Naive B cell (primary cell): ENCODE measurements at places on chromosomes 4 and X. TPM values are rescaled to one million over a fixed set of nuclear protein-coding genes. Genes with fewer than 3 reads are reported as not detected.
A peak's percentile ranks its signal among the peaks of the same experiment; 100 is the strongest.

DNA sequence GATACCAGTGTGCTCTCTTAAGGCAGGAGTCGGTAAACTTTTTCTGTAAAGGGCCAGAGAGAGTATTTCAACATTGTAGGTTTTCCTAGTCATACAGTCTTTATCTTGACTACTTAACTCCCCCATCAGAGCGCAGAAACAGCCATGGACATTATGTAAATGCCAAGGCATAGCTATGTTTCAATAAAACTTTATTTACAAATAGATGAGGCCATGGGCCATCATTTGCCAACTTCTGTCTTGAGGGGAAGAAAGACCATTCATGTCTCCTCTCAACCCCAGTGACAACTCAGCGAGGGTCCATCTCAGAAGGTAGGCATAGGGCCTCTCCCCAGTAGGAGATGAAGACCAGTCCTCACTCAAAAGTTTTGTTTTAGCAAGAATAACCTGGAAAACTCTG is 301.3 kb downstream of the FBXW7 start:
- no peaks in the 10 kb centered on the region for H3K36me3 ChIP-seq
- H3K27ac ChIP-seq = no peak overlapping the region
- H3K27me3 ChIP-seq = no peaks in the 10 kb centered on the region
- H3K4me3 ChIP-seq = no peak overlapping the region

GRCh38 chr4:101439926-101440325 is 92.6 kb upstream of the PPP3CA start:
- no peak overlapping the region for H3K4me3 ChIP-seq
- no peaks in the 10 kb centered on the region for H3K36me3 ChIP-seq
- DNase-seq = no peak
- H3K4me1 ChIP-seq = peaks cover 4% of the 10 kb centered on the region

GRCh38 chr4:124943938-124944337 is 231.4 kb upstream of the ANKRD50 start:
- H3K4me3 ChIP-seq = no peak overlapping the region
- no peaks in the 10 kb centered on the region for H3K4me1 ChIP-seq
- H3K27ac ChIP-seq = no peak overlapping the region

- H3K27ac ChIP-seq = no peak overlapping the region
- DNase-seq = no peak
- H3K4me1 ChIP-seq = peaks cover 6% of the 10 kb centered on the region
- H3K27me3 ChIP-seq = no peaks in the 10 kb centered on the region
- no peaks in the 10 kb centered on the region for H3K36me3 ChIP-seq
- H3K4me3 ChIP-seq = no peak overlapping the region
Observed at GRCh38 chrX:49257074-49257790, 7.3 kb downstream of the FOXP3 start.

- H3K4me1 ChIP-seq = peaks cover 60% of the 10 kb centered on the region
- DNase-seq = no peak
- no peak overlapping the region for H3K27ac ChIP-seq
- H3K4me3 ChIP-seq = no peak overlapping the region
Observed at GRCh38 chrX:1496076-1496475, 40.9 kb downstream of the P2RY8 start.

- H3K4me1 ChIP-seq = no peaks in the 10 kb centered on the region
- no peak for DNase-seq
- H3K27ac ChIP-seq = no peak overlapping the region
Observed at GRCh38 chr4:91345632-91346031, 958.1 kb upstream of the GRID2 start.

GRCh38 chr4:11698846-11699590 is 270.3 kb upstream of the HS3ST1 start:
- H3K4me1 ChIP-seq = no peaks in the 10 kb centered on the region
- H3K36me3 ChIP-seq = peaks cover 1% of the 10 kb centered on the region
- H3K4me3 ChIP-seq = no peak overlapping the region
- H3K27ac ChIP-seq = no peak overlapping the region
- H3K27me3 ChIP-seq = peaks cover 5% of the 10 kb centered on the region

GRCh38 chrX:23317799-23318724 is 16.6 kb upstream of the PTCHD1 start:
- no peaks in the 10 kb centered on the region for H3K36me3 ChIP-seq
- H3K27me3 ChIP-seq = peaks cover 3% of the 10 kb centered on the region

- no peaks in the 10 kb centered on the region for H3K27me3 ChIP-seq
- no peaks in the 10 kb centered on the region for H3K4me1 ChIP-seq
- H3K27ac ChIP-seq = no peak overlapping the region
- DNase-seq = no peak
- no peak overlapping the region for H3K4me3 ChIP-seq
Observed at GRCh38 chr4:138485498-138485897, 243.3 kb upstream of the SLC7A11 start.

DNA sequence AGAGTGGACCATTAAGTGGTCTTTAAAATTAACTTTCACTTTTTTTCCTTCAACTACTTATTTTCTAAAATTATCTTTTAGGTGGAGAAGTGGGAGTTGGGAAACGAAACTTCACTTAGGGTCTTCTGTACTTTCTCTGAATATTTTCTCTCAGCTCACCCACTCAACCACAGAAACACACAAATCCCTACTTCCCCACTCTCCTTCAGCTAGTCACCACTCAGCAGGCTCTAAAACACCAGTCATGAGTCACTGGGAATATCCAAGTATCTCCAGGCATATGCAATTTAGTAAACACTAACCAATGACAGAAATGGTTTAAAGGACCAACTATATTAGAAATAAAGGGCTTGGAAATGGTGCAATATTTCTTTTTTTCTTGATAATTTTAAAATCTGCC is 153.0 kb upstream of the RPS6KA6 start:
- H3K27ac ChIP-seq = no peak overlapping the region
- H3K4me1 ChIP-seq = no peaks in the 10 kb centered on the region
- H3K27me3 ChIP-seq = no peaks in the 10 kb centered on the region
- DNase-seq = no peak
- H3K36me3 ChIP-seq = no peaks in the 10 kb centered on the region
- H3K4me3 ChIP-seq = no peak overlapping the region

DNA sequence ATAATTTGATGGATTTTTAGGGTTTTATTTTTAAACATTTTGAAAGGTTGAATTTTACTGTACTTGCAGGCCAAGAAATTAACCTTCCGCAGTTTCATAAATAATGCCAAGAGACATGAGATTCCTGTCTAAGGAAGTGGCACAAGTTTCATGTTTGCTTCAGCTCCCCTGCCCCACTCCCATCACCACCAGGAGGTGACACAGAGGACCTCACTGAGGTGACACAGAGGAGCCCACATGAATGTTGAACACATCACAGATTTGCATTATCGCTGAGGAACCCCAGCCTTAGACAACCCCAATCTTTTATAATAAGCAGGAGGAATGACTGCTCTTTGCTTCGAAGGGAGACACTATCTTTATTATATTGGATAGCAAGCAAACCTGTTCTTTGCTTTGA is 491.4 kb upstream of the ATOH1 start:
- H3K4me1 ChIP-seq = no peaks in the 10 kb centered on the region
- no peak overlapping the region for H3K27ac ChIP-seq
- no peak for DNase-seq
- H3K36me3 ChIP-seq = no peaks in the 10 kb centered on the region
- no peaks in the 10 kb centered on the region for H3K27me3 ChIP-seq

- peaks cover 9% of the 10 kb centered on the region for H3K27me3 ChIP-seq
- H3K36me3 ChIP-seq = peaks cover 9% of the 10 kb centered on the region
- H3K4me3 ChIP-seq = no peak overlapping the region
- H3K27ac ChIP-seq = no peak overlapping the region
- H3K4me1 ChIP-seq = peaks cover 13% of the 10 kb centered on the region
Observed at GRCh38 chr4:26367811-26368210, 47.0 kb downstream of the RBPJ start.

DNA sequence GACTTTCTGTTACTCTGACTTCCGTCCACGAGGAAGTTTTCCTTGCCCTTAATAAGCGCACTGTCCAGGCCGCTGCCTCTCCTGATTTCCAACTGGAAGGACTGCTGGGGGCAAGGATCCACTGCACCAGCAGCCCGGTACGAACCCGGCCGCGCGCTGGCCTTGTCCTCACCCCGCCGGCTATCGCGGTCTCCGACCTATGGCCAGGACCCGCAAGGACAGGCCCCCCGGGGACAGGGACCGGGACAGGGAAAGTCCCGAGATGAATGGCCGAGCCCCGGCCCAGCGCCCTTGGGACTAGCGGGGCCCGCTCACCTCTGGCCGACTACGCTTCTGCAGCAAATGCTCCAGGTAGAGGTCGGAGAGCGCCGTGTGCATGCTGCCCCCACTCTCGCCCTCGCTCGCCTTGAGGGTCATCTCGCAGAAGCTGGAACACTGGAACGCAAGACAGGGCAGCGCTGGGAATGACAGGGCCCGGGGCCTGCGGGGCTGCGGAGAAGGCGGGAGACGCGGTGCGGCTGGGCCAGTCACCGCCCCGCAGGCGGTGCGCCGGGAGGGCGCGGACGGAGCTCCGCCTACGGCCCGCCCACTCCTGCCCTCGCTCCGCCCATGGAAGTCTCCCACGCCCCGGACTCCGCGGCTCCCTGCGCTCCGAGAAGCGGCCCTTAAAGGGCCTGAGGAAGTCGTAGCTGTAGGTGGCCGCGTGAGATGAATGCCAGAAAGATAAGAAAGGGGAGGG is at the start of gene MPP1:
TSS of gene MPP1 (minus strand) at position 529 of the 739 bp plus-strand sequence. CDS start at position 417, 112 bp downstream.
- H3K4me1 ChIP-seq = peaks cover 12% of the 10 kb centered on the region
- peak within 1 kb of the TSS; percentile 89 for H3K4me3 ChIP-seq

DNA sequence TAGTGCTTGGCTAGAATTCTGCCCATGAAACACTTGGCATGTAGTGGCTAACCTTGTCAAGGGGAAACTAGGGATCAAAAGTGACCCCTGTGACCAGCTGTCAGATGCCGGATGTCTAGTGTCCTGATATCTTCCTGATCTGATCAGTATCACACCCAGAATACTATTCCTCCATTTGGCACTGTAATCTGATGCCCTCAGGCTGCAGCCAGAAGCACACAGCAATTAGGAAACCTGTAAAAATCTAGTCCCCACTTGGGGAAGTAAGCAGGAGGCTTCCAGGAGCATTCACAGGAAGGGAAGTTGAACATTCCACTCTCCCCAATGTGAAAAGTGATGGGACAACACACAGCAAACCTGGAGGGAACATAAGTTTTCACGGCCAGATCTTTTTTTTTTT is 125.1 kb downstream of the HS6ST2 start:
- H3K27me3 ChIP-seq = peaks cover 9% of the 10 kb centered on the region
- H3K4me1 ChIP-seq = no peaks in the 10 kb centered on the region
- H3K4me3 ChIP-seq = no peak overlapping the region
- no peak for DNase-seq
- no peaks in the 10 kb centered on the region for H3K36me3 ChIP-seq
- no peak overlapping the region for H3K27ac ChIP-seq

- no peaks in the 10 kb centered on the region for H3K4me1 ChIP-seq
- no peaks in the 10 kb centered on the region for H3K36me3 ChIP-seq
- no peak for DNase-seq
- no peak overlapping the region for H3K27ac ChIP-seq
Observed at GRCh38 chrX:119971184-119971583, 27.6 kb upstream of the NKAP start.

MAGEB10 gene
- polyA plus RNA-seq = not detected

GAGE2A gene
- polyA plus RNA-seq = not detected

CNGA1 gene
- not detected for polyA plus RNA-seq

ZNF185 gene
- 1.5 TPM for polyA plus RNA-seq

ZCCHC18 gene
- polyA plus RNA-seq = 21.5 TPM

PDCL2 gene
- polyA plus RNA-seq = not detected

UGT2B10 gene
- not detected for polyA plus RNA-seq
